Mesothelial cell of epicardium (in vitro differentiated cells): ENCODE measurements at places on chromosomes 12 and 14. TPM values are rescaled to one million over a fixed set of nuclear protein-coding genes. Genes with fewer than 3 reads are reported as not detected.
A peak's percentile ranks its signal among the peaks of the same experiment; 100 is the strongest.

Gene SLC17A8
- 0.40 to 0.66 TPM (median 0.61 TPM) in 3 replicates for total RNA-seq

Gene STAB2
- not detected in 3 replicates for total RNA-seq

Gene SLC22A17
- total RNA-seq, result 47.7 to 50.5 TPM (median 49.0 TPM) in 3 replicates

Gene PZP
- not detected in 3 replicates for total RNA-seq

Gene SERPINA5
- 0.16 to 0.44 TPM (median 0.29 TPM) in 3 replicates for total RNA-seq

Gene KRT2
- total RNA-seq, result not detected in 3 replicates

Gene ADSS1
- total RNA-seq, result 14.1 to 17.1 TPM (median 14.4 TPM) in 3 replicates

Gene KITLG
- 13.0 to 14.4 TPM (median 13.9 TPM) in 3 replicates for total RNA-seq

Gene ITGB7
- 3.2 to 4.9 TPM (median 4.6 TPM) in 3 replicates for total RNA-seq

Gene VWF
- 0.24 to 0.31 TPM (median 0.29 TPM) in 3 replicates for total RNA-seq

Gene WIF1
- 20.7 to 23.4 TPM (median 20.8 TPM) in 3 replicates for total RNA-seq

Gene RASAL1
- 0.61 to 1.2 TPM (median 0.65 TPM) in 3 replicates for total RNA-seq

GRCh38 chr12:69052613-69053408 lies 119.8 kb upstream of the CPM start:
- DNase-seq, result peak; percentile 40
- H3K27me3 ChIP-seq, result no peaks in the 10 kb centered on the region
- peak overlapping the region; percentile 47 for H3K27ac ChIP-seq
- peaks cover 2% of the 10 kb centered on the region for H3K36me3 ChIP-seq
- no peak overlapping the region for H3K4me3 ChIP-seq

DNA sequence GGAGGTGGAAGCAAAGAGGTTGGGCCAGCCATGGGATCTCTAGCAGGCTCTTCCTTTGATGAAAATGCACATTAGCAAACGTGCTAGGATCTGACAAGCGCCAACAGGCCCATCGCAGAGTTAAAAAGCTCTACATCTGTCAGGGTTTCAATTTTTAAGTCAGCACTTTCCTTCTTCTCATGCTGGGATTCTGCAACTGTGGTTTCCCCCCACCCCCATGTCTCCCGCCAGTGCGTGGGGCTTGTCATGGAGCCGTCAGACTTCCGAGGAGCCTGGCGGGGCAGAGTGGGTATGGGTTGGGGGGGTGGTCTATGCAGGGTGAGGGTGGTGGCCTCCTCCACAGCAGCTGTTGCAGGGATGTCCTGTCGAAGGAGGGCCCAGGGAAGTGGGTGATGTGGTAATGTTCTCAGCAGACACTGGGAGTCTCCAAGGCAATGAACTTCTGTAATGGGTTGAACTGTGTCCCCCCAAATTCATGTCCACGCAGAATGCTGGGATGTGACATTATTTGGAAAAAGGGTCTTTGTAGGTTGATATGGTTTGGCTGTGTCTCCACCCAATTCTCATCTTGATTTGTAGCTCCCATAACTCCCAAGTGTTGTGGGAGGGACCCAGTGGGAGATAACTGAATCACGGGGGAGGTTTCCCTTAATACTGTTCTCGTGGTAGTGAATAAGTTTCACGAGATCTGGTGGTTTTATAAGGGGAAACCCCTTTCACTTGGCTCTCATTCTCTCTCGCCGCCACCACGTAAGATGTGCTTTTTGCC lies 115.2 kb upstream of the MAP1LC3B2 start:
- no peak overlapping the region for H3K4me3 ChIP-seq
- H3K27ac ChIP-seq, result peak overlapping the region; percentile 80
- DNase-seq, result no peak
- H3K36me3 ChIP-seq, result no peaks in the 10 kb centered on the region
- H3K27me3 ChIP-seq, result no peaks in the 10 kb centered on the region

DNA sequence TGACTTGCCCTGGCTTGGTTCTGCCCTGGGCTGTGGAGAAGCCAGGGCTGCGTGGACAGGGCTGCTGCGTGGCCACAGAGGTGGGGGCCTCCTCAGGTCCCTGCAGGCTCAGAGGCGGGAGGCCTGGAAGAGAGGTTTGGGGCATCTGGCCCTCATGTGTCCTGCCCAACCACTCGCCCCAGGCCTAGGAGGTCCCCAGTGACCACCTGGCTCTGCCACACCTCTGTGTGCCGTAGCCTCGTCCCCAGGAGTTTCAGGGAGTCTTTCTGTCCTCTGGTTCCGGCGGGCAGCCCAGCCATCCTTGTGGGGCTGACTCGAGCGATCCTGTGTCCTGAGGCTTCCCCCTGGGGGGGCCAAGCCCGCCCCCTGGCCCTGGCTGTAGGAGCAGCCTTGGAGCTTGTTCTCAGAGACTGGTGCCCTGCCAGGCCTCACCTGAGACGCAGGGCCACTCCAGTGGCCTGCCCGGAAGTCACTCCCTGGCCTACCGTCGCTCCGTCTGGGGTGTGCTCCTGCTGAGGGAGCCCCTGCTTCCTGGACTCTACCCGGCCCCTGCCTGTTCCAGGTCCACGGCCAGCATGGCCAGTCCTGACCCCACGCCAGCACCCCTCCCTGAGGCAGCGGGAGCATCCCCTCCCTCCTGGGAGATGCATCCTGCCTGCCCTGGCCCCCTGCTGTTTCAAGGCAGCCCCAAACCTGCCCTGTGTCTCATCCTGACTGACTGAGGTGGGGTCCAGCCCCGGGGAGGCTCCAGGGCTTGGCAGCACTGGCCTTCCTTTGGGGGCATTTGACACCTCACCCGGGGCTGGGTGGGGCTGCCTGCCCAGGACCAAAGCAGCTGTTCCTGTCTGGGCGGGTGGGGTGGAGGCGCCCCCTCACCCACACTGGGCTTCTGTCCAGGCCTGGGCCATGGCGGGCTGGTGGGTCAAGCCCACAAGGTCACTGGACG lies 13.9 kb downstream of the ASPG start:
- H3K27me3 ChIP-seq, result peaks cover 16% of the 10 kb centered on the region
- peaks cover 10% of the 10 kb centered on the region for H3K4me1 ChIP-seq
- DNase-seq, result no peak

DNA sequence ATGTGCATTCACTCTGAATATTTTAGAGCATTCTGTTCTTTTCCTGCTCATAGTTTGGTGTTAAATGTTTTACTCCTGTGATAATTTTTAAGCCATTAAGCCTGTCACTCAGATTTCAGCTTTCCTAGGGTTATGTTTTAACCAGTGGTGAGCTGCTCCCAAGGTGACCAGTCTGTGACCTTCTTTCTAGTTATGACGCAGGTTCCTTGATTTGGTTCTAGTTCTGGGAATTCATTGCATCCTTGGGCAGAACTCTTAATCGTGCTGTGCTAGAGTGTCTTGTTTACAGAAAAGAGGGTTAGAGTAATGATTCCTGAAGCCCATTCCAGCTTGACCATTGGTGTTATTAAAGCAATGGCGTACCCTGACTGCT lies 2.2 kb downstream of the GABARAPL1 start:
- DNase-seq, result no peak
- H3K27ac ChIP-seq, result peak overlapping the region; percentile 100
- peaks cover 22% of the 10 kb centered on the region for H3K4me1 ChIP-seq
- H3K27me3 ChIP-seq, result no peaks in the 10 kb centered on the region
- H3K4me3 ChIP-seq, result peak overlapping the region; percentile 98

- H3K27me3 ChIP-seq, result no peaks in the 10 kb centered on the region
- H3K36me3 ChIP-seq, result no peaks in the 10 kb centered on the region
- no peak for DNase-seq
- no peaks in the 10 kb centered on the region for H3K4me1 ChIP-seq
- H3K4me3 ChIP-seq, result no peak overlapping the region
Observed at GRCh38 chr14:103547455-103547940, 15.0 kb downstream of the BAG5 start.

GRCh38 chr14:106120101-106120500 lies 593.7 kb downstream of the TMEM121 start:
- H3K4me1 ChIP-seq, result no peaks in the 10 kb centered on the region
- DNase-seq, result no peak
- no peak overlapping the region for H3K4me3 ChIP-seq
- H3K27me3 ChIP-seq, result no peaks in the 10 kb centered on the region
- H3K36me3 ChIP-seq, result peaks cover 6% of the 10 kb centered on the region
- H3K27ac ChIP-seq, result no peak overlapping the region

DNA sequence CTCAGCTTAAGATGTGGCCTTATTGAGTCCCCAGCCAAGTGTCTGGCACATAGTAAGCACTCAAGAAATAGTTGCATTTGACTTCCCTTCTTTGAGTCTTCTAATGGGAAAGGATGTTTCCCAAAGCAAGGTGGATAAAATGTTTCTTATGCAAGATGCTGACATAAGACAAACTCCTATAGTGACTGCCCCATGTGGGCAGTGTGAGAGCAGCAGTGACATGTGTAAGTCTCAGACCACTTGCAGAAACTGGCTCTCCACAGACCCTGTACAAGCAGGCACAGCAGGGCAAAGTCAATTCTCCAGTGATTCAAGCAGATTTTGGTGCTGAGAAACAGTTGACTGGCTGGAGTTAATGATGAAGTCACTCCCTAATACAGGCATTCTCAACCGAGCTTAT lies 255.3 kb downstream of the ANO2 start:
- no peaks in the 10 kb centered on the region for H3K4me1 ChIP-seq
- H3K27ac ChIP-seq, result no peak overlapping the region
- H3K36me3 ChIP-seq, result no peaks in the 10 kb centered on the region
- H3K4me3 ChIP-seq, result no peak overlapping the region
- no peak for DNase-seq
- H3K27me3 ChIP-seq, result peaks cover 8% of the 10 kb centered on the region

DNA sequence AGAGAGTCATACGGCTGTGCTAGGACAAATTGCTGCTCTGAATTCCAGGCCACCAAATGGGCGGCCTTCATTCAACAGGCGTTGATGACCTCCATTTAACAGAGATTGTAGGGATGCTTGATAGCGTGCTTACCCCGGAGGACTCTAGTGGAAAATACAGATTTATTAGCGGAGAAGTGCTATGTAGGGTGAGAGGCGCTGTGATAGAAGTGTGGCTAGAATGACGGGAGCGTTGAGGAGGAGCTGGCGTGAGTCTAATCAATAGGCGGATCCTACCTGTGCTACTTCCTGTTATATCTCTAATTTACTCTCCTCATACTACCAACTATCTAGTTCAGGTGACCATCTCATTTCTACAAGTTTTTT lies 668 bp downstream of the MRPS35 start:
- no peak for DNase-seq
- H3K4me1 ChIP-seq, result peaks cover 21% of the 10 kb centered on the region
- H3K36me3 ChIP-seq, result peaks cover 12% of the 10 kb centered on the region
- H3K4me3 ChIP-seq, result peak overlapping the region; percentile 96

GRCh38 chr12:76346798-76347420 lies 1.3 kb downstream of the BBS10 start:
- no peaks in the 10 kb centered on the region for H3K36me3 ChIP-seq
- no peak for DNase-seq
- no peaks in the 10 kb centered on the region for H3K27me3 ChIP-seq

GRCh38 chr12:62403031-62403430 lies 63.6 kb upstream of the MON2 start:
- H3K36me3 ChIP-seq, result peaks cover 15% of the 10 kb centered on the region
- DNase-seq, result no peak
- H3K27ac ChIP-seq, result no peak overlapping the region
- H3K4me3 ChIP-seq, result no peak overlapping the region
- H3K4me1 ChIP-seq, result no peaks in the 10 kb centered on the region

DNA sequence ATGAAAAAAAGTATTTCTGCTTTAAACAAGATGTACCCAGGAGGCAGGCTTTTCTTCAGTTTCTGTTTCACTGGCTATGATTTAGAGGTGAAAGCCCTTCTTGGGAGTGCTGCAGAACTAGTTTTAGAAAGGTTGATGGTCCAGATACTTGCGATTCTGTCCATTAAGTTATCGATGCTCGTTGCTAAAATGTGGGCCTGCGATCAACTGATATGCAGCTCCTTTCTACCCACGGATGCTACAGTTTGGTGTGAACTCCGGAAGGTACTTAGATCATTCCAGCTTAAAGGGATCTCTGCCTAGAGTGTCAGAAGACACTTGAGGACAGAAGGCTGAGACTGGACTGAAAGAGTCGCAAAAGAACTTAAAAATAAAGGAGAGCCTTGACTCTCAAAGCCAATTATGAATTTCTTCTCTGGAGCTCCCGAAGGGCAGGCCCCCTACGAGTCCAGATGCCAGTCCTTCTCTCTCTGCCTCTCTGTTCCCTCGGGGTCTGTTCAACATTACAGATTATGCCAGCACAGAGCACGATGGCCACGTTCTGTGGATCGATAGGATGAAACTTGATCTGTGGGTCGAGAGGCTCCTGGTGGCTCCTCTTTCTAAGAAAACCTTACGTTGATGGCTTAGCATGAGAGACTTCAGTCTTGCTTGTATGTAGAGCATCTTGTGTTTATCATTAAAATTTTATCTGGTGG lies 40.0 kb downstream of the FBXW8 start:
- no peak for DNase-seq
- H3K4me3 ChIP-seq, result no peak overlapping the region
- H3K36me3 ChIP-seq, result peaks cover 36% of the 10 kb centered on the region
- H3K27ac ChIP-seq, result no peak overlapping the region
- H3K4me1 ChIP-seq, result peaks cover 2% of the 10 kb centered on the region
- H3K27me3 ChIP-seq, result no peaks in the 10 kb centered on the region

DNA sequence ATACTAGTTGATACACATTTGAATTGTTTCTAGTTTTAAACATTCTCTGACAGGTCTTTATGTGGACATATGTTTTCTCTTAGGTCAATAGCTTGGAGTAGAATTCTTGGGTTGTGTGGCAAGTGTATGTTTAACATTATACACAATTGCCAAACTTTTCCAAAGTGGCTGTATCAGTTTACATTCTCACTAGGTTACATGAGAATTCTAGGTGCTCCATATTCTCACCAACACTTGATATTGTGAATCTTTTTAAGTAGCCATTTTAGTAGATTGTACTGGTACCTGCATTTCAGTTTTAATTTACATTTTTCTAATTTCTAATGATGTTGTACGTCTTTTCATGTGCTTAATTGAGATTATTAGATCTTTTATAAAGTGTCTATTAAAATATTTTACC lies 28.6 kb downstream of the CCDC91 start:
- H3K36me3 ChIP-seq, result peaks cover 32% of the 10 kb centered on the region
- H3K4me3 ChIP-seq, result no peak overlapping the region
- no peak overlapping the region for H3K27ac ChIP-seq
- H3K27me3 ChIP-seq, result no peaks in the 10 kb centered on the region

DNA sequence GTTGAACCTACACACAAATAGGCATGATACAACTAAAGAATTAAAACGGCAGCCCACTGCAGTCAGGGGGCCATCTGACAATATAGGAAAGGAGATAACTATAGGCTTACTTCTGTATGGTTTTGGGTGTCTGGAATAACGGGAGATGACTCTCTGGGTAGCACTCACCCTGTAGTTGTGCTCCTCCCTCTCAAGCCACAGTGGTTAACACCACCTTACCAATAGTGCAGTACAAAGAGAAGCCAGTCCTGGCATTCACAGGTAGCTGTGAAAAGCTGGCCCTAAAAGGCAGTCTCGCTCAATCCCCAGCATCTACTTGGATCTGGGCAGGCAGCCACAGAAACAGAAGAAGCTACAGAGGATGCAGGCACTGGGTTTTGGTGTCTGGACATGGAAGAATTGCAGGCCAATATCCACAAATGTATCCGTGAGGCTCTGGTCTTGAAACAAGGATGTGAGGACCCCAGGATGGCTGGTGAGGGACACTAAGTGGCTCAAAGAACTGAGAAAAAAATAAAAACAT lies 93.0 kb downstream of the DPF3 start:
- H3K4me3 ChIP-seq, result no peak overlapping the region
- H3K27me3 ChIP-seq, result no peaks in the 10 kb centered on the region
- no peak overlapping the region for H3K27ac ChIP-seq
- H3K4me1 ChIP-seq, result no peaks in the 10 kb centered on the region
- no peak for DNase-seq

GRCh38 chr14:78950649-78951048 lies 780.5 kb downstream of the NRXN3 start:
- DNase-seq, result no peak
- no peak overlapping the region for H3K4me3 ChIP-seq
- H3K36me3 ChIP-seq, result no peaks in the 10 kb centered on the region
- H3K27me3 ChIP-seq, result peaks cover 50% of the 10 kb centered on the region

GRCh38 chr14:20836668-20837338 lies 34.2 kb upstream of the RNASE1 start:
- H3K27me3 ChIP-seq, result no peaks in the 10 kb centered on the region
- no peak overlapping the region for H3K4me3 ChIP-seq
- H3K4me1 ChIP-seq, result peaks cover 10% of the 10 kb centered on the region
- no peak for DNase-seq
